Kidney capillary endothelial cell (primary cell): ENCODE measurements at places on chromosomes 1 and 21.

- no peak for DNase-seq
Measured at GRCh38 chr1:24319312-24319863, at the start of gene GRHL3. Gene GRHL3 (plus strand): TSS chr1:24319357. CDS start chr1:24319552, 195 bp downstream.

DNA sequence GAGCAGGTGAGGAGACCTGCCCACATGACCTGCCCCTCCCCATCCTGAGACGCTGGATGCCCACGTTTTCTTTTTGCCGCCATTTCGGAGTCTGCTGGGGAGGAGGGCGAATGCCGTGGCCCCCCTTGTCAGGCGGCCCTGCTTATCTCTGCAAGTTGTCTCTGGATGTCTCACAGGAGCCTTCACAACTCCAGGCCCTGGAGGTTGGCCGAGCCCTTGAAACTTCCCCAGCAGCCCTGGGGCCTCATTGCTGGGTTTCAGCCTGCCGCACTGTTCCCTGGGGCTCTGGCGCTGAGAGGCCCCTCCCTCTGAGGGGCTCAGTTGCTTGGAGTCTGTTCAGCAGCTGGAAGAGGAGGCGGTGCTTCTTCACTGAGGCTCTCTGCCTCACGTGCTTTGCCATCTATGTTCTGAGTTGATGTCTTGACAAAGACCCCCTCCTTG, 29.8 kb upstream of the ZBTB21 start:
- DNase-seq: no peak

DNA sequence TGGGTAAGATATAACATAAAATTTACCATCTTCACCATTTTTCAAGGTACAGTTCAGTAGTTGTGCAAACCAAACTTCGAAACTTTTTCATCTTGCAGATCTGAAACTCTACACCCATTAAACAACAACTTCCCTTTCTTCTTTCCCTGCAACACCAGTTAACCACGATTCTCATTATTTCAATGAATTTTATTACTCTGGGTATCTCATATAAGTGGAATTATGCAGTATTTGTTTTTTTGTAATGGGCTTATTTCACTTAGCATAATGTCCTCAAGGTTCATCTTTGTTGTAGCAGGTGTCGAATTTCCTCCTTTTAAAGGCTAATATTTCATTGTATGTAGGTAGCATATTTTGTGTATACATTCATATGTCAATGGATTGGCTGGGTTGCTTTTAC, 146.1 kb downstream of the SPATA46 start:
- DNase-seq: no peak

- DNase-seq: no peak
Measured at GRCh38 chr1:243944429-243945160, 94.6 kb upstream of the AKT3 start.

DNA sequence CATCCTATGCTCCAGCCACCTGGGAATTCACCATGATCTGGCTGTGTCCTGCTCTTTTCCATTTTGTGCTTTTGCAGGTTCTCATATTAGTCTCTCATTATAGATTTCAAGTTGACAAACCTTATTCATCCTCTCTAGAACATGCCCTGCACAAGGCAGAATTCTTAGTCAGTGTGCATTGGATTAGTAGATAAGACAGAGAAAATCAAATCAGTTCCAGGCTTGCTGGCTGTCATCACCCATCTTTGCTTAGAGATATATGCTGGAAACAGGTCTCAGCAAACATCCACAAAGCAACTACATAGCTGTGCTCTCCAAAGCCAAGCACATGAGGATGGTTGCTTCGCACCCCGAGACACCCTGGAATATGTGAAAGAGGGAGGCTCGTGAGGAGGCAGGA, 24.8 kb downstream of the TSPAN2 start:
- no peak for DNase-seq
